ENCODE measurements at places on chromosomes 5 and 9. TPM values are rescaled to one million over a fixed set of nuclear protein-coding genes. Genes with fewer than 3 reads are reported as not detected.
A peak's percentile ranks its signal among the peaks of the same experiment; 100 is the strongest.

HAPLN1 gene
- not detected for total RNA-seq

CARD9 gene
- 2.0 TPM for total RNA-seq

SARDH gene
- total RNA-seq = 1.8 TPM

GRCh38 chr5:95631255-95631958 lies 11.5 kb downstream of the GPR150 start:
- peak; percentile 37 for DNase-seq

- DNase-seq = no peak
Measured at GRCh38 chr5:157372472-157372822, 87.6 kb upstream of the NIPAL4 start.

All from kidney epithelial cell (primary cell).